ENCODE measurements at places on chromosomes 6 and 20.
A peak's percentile ranks its signal among the peaks of the same experiment; 100 is the strongest.

DNA sequence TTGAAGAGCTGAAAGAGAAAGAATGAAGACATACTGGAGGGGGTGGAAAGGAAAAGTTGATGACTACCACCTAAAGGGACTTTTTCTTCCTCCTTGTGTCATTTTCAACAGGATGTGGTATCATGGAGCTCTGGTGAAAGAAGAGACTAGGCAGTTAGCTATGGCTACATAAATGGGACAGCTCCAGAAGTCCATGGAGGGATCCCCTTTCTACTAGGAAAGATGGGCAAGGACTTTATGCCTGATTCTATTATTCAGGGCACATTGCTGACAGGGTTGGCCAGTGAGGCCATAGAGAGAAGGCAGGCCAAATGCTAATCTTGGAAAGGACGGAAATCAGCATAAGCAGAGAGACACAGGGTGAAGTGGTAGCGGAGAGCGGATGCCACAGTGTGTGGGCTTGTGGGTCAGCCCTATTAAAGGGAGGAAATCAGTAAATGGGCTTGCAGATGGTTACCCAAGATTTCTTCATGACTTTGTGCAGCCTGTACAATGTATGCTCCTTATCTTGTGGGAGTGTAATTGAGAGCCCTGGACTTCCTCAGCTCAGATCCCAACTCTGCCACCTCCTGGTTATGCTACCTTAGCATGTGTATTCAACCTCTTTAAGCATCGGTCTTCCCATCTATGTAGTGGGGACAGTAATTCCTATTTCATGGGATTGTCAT lies 77.4 kb upstream of the TMEM170B start:
- no peak for DNase-seq

- DNase-seq: no peak
Observed at GRCh38 chr6:151408858-151409257, 17.5 kb upstream of the ZBTB2 start.

GRCh38 chr6:32081168-32081990 lies 27.8 kb downstream of the TNXB start:
- DNase-seq: no peak

DNA sequence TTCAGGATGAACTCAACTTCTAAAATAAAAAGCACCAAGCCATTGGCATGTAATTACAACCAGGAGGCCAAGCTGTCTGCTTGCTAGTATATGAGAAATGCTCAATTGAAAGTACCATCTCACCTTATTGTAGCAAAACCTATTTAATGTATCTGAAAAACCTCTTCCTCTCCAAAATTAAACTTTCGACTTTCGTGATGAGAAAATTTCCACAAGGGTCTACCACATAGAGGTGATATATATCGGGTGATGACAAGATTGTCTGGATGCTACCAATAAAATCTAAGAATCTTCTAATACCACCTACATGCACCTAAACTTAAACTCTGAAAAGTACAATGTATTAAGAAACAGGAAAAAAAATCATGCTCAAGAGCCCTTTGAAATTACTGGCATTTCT lies 74.2 kb downstream of the ATXN1 start:
- DNase-seq: no peak

- DNase-seq: no peak
Observed at GRCh38 chr6:148179786-148180185, 162.9 kb upstream of the SASH1 start.

- DNase-seq: no peak
Observed at GRCh38 chr6:53142810-53143209, 5.8 kb downstream of the GCM1 start.

DNA sequence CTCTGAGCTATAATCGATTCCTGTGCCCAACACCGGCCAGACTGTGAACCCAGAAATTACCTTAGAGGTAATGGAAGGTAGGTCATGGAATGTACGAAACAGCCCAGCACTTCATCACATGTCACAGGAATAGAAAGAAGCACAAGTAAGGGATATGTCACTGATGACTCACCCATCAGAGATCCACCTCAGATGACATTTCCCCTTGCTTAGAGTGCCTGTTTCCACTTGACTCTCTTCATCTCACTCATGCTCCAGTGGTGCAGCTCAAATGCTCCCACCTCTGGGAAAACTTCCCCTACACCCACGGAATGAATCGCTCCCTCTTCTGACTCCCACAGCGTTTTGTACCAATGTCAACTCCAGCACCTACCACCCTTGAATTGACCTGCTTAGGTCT lies 381.6 kb upstream of the CNR1 start:
- no peak for DNase-seq

- no peak for DNase-seq
Observed at GRCh38 chr6:24744911-24745310, 26.0 kb upstream of the C6orf62 start.

GRCh38 chr6:11129908-11130565 lies 18.5 kb upstream of the ERVFRD-1 start:
- DNase-seq: no peak

DNA sequence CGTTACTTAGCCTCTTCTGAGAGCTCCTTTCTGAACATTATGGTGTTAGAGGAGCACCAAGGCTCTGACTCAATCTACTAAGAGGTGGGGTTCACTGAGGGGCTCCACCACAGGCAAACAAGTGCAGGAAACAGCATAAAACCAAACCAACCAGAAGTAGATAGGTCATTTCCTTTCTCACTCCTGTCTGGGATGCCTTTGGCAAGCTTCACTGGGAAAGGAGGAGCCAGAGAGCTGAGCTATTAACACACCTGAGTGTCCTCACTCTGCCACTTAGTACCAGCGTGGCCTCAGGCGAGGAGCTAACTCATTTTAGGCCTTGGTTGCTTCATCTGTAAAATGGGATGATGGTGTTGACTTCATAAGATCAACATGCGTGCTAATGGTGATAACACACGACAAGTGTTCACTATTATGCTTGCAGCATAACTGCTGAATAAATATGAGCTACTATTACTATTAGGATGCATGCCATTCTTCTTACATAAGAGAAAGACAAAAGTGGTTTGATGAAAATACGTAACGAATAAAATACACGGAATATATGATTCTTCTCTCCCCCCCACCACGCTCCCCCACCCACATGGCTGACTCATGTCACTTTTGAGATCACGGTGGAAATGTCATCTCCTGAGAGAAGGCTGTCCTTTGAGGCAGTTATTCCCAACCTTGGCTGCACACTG lies 185.4 kb downstream of the BCAS1 start:
- no peak for DNase-seq

- no peak for DNase-seq
Observed at GRCh38 chr20:57595041-57596030, 24.9 kb downstream of the ZBP1 start.

DNA sequence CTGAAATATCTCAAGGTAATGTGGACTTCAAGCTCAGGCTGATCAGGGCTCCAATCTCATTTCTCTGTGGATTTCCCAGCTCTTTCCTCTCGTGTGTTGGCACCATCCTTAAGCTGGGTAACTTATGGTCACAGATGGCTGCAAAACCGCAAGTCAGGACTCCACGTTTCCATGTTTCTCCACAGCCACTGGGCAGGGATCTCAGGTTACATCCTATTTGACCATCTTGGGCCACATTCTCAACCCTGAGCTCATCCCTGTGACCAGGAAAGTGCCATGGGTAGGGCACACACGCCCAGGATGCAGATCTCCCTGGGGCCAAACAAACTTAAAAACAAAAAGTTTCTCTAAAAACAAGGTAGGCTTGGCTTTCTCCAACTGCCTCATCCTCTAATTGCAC lies 15.4 kb downstream of the RPS6KA2 start:
- DNase-seq: no peak

DNA sequence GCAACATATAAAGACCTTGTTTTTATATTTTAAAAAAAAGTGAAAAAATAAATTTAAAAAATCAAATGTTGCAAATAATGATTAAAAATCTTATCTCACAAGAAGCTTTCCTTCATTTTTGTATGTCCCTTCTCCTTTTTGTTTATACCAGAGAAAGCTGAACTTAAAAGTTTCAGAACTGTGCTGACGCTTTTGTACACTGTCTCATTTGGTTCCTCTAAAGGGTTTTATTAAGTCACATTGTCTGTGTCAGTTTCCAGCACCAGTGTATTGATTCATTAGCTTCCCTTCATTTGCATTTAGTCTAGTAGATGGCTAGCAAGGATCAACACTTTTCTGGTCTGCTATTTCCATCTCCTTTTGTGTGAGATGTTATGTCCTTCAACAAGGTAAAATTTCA lies 6.7 kb downstream of the PCED1A start:
- no peak for DNase-seq

- no peak for DNase-seq
Observed at GRCh38 chr20:52470561-52470960, 279.0 kb upstream of the ZFP64 start.

GRCh38 chr6:112501705-112502104 lies 154.6 kb downstream of the RFPL4B start:
- DNase-seq: no peak

DNA sequence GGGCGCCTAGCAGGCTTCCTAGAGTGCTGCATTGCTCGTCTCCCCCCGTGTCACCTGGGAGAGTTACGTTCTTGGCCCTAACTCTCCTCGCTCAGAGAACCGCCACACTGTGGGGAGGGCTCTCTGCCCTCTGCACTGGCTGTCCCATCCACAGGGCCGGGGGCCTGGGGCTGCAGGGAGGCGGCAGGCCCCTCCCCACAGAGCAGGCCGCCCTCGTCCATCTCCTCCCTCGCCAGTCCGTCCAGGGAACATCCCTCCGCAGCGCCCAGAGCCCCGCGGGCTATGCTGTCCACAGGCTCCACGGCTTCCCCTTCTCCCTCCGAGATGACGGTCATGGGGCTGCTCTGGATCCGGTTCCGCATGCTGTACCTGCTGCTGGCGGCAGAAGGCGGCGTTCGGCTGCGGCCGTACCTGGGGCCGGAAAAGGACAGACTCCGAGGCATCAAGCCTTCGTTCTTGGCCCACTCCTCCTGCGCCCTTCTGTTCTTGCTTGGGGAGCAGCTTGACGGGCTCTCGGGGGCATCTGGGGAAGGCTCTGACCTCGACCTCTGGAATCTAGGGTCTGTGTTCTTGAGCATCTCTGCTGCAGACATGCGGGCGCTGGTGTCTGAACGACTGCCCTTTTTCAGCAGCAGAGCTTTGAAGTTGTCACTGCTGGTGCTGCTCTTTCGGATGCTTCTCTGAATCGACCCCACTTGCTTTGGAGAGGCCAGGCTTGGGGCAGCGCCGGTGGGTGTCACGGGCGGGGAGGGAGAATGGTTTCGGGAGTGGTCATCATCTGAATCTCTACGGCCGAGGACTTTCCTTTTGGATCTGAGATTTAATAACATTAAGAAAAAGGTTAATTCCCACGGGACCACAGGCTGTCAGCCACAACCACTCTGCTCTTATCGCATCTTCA lies 20.2 kb downstream of the HEBP2 start:
- no peak for DNase-seq

- no peak for DNase-seq
Observed at GRCh38 chr20:5511930-5512329, 195.2 kb upstream of the PROKR2 start.

DNA sequence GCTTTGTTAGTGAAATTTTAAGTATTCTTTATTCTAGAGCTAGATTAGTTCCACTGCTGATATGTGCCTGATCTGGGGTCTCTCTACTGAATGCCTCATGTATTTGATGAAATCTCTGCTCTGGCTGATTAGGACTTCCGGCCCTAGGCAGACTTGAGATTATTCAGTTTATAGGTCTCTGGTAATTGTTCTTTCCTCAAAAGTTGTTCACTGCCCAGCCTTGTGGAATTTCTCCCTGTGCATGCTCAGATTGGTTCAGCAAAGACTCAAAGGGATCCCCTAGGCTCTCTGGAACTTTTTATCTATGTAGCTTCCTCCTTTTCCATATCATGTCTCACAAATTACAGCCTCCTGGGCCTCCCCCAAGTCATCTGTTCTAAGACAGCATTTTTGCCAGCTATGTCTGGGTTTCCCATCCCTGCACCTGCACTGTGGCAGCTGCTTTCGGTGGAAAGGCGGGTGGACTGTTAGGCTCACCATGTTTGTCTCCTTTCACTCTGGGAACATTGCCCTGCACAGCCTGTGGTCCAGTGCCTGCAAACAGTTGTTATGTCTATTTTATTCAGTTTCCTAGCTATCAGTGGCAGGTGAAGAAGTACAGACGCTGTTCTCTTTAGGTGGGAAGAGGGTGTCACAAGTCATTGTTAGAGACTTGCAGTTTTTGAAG lies 73.7 kb downstream of the RPP40 start:
- DNase-seq: peak; percentile 50

- no peak for DNase-seq
Observed at GRCh38 chr6:46735720-46736031, 501 bp upstream of the PLA2G7 start.

GRCh38 chr20:34564833-34565232 lies 6.3 kb downstream of the MAP1LC3A start:
- DNase-seq: no peak

GRCh38 chr6:163415620-163416556 lies 1.4 kb downstream of the QKI start:
- peak; percentile 71 for DNase-seq

DNA sequence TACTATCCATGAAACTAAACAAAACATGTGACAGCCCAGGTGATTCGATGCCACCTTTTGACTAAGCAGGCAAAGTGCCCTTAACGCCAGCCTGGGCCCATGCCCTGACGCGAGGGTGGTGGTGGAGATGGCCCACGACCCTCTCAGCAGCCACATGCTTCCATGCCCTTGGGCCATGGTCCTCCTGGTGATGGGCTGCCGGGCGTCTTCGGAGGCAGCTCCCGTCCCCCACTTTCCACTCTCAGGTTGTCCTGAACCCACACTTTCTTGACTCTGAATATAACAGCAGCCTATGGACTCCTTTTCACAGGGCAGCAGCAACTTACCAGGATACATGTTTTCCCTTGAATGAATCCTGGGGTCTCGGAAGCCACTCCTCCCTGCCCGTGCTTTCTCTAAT lies 33.6 kb downstream of the TMEM242 start:
- DNase-seq: no peak

GRCh38 chr20:4671015-4671414 lies 50.7 kb upstream of the PRND start:
- DNase-seq: no peak

- no peak for DNase-seq
Observed at GRCh38 chr20:21518292-21518991, 4.6 kb upstream of the NKX2-2 start.

DNA sequence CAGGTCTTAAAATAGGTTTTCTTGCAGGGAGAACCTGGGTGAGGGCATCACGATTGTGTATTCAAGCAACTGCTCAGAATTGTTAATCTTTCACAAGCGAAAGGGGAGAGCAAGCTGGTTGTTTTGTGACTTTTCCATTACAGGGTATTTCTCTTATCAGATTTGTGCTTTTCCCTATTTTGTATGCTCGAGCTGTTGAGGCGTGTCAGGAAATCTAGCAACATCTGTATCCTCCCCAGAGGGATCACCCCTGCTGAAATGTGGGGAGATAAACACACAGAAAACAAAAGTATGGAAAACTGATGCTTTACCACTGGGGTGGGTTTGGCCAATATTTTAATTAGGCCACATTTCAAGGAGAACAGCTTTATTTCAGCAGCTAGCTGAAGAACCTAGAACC lies 187.0 kb downstream of the DTNBP1 start:
- DNase-seq: no peak

DNA sequence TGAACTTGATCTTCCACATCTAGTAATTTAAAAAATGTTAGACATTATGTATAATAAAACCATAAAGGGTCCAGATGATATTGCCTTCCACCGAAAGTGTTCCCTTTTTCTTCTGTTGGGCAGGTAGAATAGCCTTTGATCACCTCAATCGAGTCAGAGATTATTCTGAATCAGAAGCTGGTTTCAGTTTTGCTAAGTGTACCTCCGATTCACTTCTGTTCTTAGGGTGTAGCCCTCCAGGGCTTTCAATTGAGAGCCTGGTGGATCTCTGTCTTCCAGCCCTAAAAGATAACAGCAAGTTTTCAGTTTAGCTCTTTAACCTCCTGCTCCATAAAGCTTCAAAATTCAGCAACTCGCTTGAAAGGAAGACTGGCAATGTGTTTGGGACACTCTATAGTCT lies 21.1 kb upstream of the AIG1 start:
- no peak for DNase-seq

GRCh38 chr6:20044883-20045282 lies 167.4 kb downstream of the MBOAT1 start:
- no peak for DNase-seq

All from hematopoietic multipotent progenitor cell treated with erythropoietin and hydrocortisone succinate and interleukin-3 and kit ligand, for 17 days (in vitro differentiated cells).